ENCODE measurements at places on chromosomes 3 and 15.

DNA sequence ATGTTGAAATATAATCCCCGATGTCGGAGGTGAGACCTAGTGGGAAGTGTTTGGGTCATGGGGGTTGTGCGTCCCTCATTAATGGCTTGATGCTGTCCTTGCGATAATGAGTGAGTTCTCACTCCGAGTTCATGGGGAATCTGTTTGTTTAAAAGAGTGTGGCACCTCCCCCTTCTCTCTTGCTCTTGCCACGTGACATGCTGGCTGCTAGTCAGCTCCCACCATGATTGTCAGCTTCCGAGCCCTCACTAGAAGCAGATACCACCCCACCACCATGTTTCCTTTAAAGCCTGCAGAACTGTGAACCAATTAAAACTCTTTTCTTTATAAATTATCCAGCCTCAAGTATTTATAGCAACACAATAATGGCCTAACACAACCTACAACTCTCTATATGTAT lies 166.3 kb upstream of the MBNL1 start:
- DNase-seq, result no peak

GRCh38 chr15:27328608-27329007 lies 357.6 kb downstream of the GABRG3 start:
- no peak for DNase-seq

- no peak for DNase-seq
These were observed 6.0 kb upstream of the TSEN2 start for GRCh38 chr3:12478326-12478725.

DNA sequence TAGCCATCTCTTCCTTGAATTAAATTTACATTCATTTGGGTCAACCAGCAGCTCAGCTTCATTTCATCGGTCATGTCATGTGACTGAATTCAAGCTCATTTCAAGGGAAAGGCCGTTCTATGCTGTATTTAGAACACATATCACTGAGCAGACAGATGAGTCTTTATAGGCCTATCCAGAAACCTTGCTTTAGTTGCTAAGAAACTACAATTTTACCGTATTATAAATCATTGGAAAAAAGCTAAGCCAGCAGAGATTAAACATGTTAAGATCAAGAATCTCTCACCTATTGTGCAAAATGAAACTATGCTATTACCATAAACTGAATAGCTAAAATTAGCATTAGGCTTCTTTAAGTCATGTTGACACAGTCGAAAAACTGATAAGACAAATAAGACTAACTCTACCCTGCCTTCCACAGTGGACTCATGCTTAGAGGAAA lies 2.2 kb downstream of the NPTN start:
- DNase-seq, result no peak

DNA sequence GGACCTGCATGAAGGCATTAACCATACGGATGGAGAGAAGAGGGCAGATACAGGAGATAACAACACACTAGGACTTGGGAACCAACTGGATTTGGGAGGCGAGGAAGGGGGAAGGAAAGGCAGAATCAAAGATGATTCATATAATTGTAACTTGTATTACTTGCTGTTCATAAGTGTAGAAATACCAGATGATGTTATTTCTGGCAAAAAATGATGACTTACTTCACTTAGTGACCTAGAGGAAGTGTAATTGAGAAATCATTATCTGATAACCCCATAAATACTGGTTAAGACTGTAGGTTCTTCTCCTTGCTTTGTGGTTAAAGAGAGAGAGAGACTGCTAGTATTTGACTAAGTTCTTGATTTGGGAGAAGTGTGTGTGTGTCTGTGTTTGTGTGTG lies 50.5 kb upstream of the GK5 start:
- DNase-seq, result no peak

- DNase-seq, result no peak
These were observed 41.3 kb upstream of the RARB start for GRCh38 chr3:25386686-25387255.

DNA sequence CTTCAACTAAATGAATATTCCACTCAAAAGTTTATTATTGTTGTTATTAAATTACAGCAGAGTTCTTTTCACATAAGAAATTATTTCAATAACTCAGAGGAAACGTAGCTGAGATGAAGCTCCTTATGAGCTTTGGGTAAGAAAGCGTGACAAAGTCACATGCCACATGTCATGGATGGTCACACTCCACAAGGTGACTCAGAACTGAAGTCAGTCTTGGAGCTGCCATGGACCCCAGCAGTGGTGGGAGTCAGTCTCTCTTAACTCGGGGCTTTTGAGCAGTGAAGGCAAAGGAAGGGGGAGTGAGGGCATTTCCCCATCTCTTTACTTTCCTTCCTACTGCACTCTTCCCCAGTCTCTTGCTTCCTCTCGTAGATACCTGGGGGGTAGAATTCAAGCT lies 87.5 kb upstream of the FAM3D start:
- DNase-seq, result no peak

- DNase-seq, result no peak
These were observed 26.9 kb upstream of the PLSCR2 start for GRCh38 chr3:146496251-146496650.

GRCh38 chr3:185750015-185750414 lies 74.8 kb downstream of the IGF2BP2 start:
- no peak for DNase-seq

GRCh38 chr3:88462230-88462629 lies 312.5 kb downstream of the C3orf38 start:
- no peak for DNase-seq

DNA sequence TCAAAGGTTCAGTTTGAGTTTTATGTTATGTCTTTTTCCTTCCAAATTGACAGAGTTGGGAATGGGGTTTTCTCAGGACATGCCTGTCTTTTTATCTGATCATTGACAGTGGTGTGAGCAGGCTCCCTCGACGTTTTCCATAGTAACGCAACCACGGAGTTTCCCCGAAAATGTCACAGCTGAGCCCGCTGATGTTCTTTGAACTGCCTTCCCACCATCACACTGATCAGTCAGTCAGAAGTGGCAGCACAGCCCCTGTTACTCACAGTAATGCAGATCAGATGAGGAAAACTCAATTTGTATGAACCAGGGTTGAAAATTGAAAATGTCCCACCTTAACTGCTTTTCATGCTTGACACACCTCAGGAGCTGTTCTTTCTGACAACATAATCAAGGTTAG lies 210.4 kb downstream of the NECTIN3 start:
- no peak for DNase-seq

DNA sequence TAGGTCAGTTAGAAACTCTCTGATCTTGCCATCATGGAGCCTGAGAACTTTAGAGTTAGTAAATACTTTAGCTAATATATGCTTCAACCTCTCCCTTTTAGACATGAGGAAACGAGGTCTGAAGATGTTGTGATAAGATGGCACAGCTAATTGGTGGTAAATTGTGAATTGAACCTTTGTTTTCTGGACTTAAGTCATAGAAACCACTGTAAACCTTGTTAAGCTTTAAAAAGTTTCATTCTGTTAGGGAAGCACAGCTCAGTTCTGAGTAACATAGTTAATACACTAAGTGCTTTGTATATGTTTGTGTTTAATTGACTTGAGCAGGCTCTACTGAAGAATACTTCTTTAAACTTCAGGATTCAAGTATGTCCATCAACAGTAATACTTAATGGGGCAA lies 108.6 kb downstream of the AKAP13 start:
- DNase-seq, result no peak

GRCh38 chr15:100355342-100355741 lies 13.6 kb upstream of the ADAMTS17 start:
- DNase-seq, result no peak

- DNase-seq, result no peak
These were observed 977.5 kb downstream of the NAALADL2 start for GRCh38 chr3:175836617-175837016.

- DNase-seq, result no peak
These were observed 15.0 kb downstream of the GTF2A2 start for GRCh38 chr15:59642351-59642750.

- DNase-seq, result no peak
These were observed 109.1 kb downstream of the BDH1 start for GRCh38 chr3:197446700-197447056.

- DNase-seq, result no peak
These were observed 345.0 kb downstream of the TUSC7 start for GRCh38 chr3:117054556-117054955.

DNA sequence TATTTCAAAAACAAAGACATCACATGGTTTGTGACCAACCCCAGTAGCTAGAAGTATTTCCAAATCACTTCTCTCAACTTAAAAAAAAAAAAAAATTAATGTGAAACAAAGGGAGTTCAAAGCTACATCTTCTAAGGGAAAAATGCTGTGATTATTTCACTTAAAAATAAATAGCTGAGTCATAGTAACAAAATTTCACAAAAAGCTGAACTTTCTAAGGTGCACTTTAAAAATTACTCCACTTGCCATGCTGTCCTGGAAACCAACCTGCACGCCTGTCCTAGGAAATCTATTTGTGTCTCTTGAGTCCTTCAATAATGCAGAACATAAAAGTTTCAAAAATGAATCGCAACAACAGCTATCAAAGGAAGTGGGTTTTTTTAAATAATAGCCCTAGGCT lies 1.8 kb downstream of the ACAP2 start:
- no peak for DNase-seq

DNA sequence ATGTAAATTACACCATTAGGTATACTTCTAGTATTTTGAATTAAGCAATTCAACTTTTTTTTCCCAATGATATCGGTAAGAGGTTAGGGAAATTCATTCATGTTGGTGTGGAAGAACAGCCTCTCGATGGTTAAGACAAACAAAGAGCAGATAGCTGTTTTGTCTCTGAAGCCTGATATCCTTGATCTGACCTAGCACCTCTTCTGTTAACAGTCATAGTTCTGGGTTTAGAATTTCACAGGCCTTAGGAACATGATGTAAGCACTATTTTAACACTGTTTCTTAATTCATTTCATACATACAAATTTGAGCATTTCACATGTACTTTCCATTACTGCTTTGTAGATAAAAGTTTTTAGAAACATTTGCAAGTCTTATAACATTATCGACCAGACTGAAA lies 367.5 kb upstream of the ZNF385D start:
- no peak for DNase-seq

- no peak for DNase-seq
These were observed 35.6 kb upstream of the MTHFS start for GRCh38 chr15:79932447-79932846.

DNA sequence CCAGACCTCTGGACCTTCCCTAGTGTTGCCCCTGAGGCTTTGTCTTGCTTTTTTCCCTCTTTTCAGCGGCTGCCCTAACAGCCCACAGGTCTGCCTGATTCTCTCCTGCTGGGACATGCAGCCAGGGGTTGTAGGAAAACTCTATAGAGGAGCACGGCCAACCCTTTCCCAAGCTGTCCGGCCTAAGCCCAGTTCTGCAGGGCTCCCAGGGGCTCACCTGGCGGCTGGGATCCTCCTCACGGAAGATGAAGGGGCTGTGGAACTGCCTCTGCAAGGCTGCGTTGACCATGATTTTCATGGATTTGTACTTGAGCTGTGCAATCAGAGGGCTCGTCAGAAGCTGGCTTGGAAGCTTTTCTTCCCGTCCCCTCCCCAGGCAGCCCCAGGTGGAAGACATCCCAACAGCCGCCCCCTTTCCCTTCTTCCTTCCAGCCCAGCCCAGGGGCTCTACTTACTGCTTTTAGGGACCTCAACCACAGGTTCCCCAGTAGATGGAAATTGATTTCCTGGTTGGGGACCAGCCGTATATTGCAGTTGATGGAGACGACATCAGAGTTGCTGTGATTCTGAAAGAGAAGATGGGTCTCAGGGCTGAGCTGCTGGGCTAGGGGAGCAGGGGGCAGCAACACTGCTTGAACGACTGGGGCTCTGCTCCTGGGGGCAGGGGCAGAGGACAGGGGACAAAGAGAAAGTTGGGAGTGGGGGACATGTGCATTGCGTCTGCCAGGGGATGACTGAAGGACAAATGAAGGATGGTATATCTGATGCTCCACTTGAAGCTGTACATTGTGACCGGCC lies 29.8 kb downstream of the FEM1B start:
- DNase-seq, result no peak

GRCh38 chr3:152811974-152812760 lies 22.8 kb upstream of the P2RY1 start:
- no peak for DNase-seq

- no peak for DNase-seq
These were observed 41.4 kb upstream of the FURIN start for GRCh38 chr15:90826886-90827435.

DNA sequence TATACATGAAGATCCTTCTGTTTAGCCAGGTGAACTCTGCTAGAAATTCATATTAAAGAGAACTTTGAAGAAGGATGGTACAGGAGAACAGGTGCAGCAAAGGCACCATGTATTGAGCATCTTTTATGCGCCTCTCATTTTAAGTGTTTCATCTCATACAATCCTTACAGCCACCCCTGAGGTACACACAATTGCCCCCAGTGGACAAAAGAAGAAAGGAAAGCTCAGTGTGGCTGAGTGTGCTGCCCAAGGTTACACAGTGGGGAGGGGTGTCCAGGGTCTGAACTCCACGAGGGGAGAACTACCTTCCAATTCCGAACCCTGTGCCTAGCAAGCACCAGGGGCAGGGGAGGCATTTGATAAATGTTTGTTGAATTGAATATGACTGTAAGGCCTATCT lies 98.6 kb downstream of the MECOM start:
- DNase-seq, result no peak

GRCh38 chr3:77535116-77535515 lies 495.2 kb downstream of the ROBO2 start:
- DNase-seq, result no peak

- no peak for DNase-seq
These were observed 9.3 kb upstream of the ISLR2 start for GRCh38 chr15:74121039-74121438.

DNA sequence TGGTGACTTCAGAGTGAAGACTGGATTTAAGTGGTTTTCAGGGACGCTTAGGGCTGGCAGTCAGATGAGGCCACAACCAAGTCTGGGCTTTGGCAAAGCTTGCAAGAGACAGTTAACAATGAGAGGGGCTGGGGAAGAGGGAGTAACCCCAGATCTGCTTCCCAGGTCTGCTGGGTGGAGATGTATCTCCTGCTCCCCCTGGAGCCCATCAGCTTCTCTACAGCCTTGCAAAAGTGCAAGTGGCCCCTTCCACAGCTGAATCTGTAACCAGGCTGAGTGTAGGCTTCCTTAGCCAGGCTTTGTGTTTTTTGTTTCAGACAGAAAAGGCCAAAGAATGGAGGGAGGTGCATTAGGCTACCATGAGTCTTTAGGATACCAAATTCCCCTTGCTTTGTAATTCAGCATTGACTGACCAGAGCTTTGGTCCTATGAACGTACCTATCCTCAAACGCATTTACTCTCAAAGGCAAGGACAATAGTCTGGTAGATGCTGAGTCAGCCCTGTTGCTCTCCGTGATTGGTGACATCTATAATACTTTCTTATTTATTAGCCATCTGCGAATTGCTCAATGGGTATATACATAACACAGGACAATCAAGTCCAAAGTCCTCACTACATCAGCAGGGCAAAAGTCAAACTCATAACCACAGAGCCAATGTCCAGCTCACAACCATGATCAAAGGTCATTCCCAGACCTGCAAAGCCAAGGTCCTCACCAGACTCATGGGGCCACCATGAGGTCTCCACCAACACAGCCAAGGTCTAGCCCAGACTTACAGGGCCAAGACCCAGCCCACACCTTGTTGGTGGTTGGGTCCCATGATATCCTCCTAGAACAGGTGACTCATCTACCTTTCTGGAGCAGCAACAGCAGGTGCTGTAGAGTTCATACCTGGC lies 17.1 kb downstream of the CCDC13 start:
- no peak for DNase-seq

- DNase-seq, result no peak
These were observed 32.8 kb downstream of the SLTM start for GRCh38 chr15:58900631-58901030.

Data from keratinocyte (primary cell).